ENCODE measurements at places on chromosomes 6 and 20. TPM values are rescaled to one million over a fixed set of nuclear protein-coding genes. Genes with fewer than 3 reads are reported as not detected.

GNRH2 gene
- 0.85 TPM for total RNA-seq

- H3K4me1 ChIP-seq, result peaks cover 18% of the 10 kb centered on the region
- H3K4me3 ChIP-seq, result no peak overlapping the region
- H3K27me3 ChIP-seq, result no peaks in the 10 kb centered on the region
- peaks cover 5% of the 10 kb centered on the region for H3K36me3 ChIP-seq
- no peak for DNase-seq
Measured at GRCh38 chr6:108363889-108364313, 69.0 kb downstream of the AFG1L start.

- H3K27ac ChIP-seq, result peak overlapping the region; percentile 62
- peaks cover 9% of the 10 kb centered on the region for H3K36me3 ChIP-seq
- no peak for DNase-seq
- peaks cover 12% of the 10 kb centered on the region for H3K4me1 ChIP-seq
- H3K27me3 ChIP-seq, result no peaks in the 10 kb centered on the region
Measured at GRCh38 chr6:143276436-143276835, 174.1 kb downstream of the ADAT2 start.

CLIC5 gene
- 6.4 TPM for total RNA-seq

GRCh38 chr20:45924391-45925261 lies 9.9 kb upstream of the PCIF1 start:
- no peak overlapping the region for H3K4me3 ChIP-seq
- peaks cover 26% of the 10 kb centered on the region for H3K27me3 ChIP-seq
- no peak overlapping the region for H3K27ac ChIP-seq
- H3K36me3 ChIP-seq, result no peaks in the 10 kb centered on the region
- no peaks in the 10 kb centered on the region for H3K4me1 ChIP-seq
- no peak for DNase-seq

DNA sequence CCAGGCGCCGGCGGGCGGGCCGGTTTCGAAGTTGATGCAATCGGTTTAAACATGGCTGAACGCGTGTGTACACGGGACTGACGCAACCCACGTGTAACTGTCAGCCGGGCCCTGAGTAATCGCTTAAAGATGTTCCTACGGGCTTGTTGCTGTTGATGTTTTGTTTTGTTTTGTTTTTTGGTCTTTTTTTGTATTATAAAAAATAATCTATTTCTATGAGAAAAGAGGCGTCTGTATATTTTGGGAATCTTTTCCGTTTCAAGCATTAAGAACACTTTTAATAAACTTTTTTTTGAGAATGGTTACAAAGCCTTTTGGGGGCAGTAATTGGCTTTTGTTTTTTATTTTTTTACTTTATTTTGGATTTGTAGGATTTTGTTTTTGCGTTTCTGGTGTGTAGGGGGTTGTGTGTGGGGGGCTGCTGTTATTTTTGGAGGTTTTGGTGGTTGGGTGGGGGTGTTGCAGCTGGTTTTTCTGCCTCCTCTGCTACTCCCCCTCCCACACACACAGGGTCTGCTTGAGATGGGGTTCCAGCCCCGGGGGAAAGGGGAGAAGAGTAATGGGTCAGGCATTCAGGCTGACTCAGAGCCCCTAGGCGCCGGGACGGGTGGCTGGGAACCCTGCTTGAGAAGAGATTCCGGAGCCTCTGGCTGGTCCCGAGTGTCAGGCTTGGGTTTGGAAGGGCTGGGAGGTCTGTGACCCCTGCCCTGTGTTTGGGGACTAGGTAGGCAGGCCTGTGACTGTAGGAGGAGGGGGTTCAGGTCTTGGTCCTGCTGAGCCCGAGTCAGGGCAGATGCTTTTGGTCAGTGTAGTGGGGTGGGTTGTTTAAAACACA lies 2.0 kb downstream of the CEBPB start:
- peaks cover 20% of the 10 kb centered on the region for H3K36me3 ChIP-seq
- peak overlapping the region; percentile 96 for H3K27ac ChIP-seq
- peak overlapping the region; percentile 92 for H3K4me3 ChIP-seq
- no peaks in the 10 kb centered on the region for H3K27me3 ChIP-seq

DNA sequence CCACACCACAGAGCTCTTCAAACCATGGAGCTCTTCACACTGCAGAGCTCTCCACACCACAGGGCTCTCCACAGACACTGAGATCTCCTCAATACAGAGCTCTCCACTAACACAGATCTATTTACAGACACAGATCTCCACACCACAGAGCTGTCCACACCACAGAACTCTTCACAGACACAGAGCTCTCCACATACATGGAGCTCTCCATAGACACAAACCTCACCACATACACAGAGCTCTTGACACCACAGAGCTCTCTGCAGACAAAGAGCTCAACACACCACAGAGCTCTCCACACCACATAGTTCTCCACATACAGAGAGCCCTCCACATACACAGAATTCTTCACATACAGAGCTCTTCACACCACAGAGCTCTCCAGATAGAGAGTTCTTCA lies 53.0 kb downstream of the ERMARD start:
- H3K27me3 ChIP-seq, result peaks cover 47% of the 10 kb centered on the region
- no peak overlapping the region for H3K4me3 ChIP-seq
- H3K27ac ChIP-seq, result no peak overlapping the region
- peaks cover 41% of the 10 kb centered on the region for H3K4me1 ChIP-seq
- DNase-seq, result no peak
- H3K36me3 ChIP-seq, result no peaks in the 10 kb centered on the region

CCN6 gene
- not detected for total RNA-seq

DNA sequence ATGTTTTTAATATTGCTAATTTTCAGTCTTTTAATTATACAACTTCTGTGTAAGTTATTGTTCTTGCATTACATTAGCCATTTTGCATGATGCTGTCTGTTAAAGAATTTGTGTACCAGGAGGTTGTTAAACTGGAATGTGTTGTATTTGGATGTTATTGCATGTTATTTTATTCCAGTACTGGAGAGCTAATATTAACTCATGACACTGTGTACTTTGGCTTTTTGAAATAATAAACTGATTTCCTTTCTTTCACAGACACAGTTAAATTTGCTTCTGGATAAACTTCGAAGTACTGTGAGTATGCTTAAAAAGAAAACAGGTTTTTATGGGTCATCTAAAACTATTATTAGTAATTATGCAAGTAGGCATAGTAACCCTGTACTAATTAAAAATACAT lies 121.3 kb downstream of the MYO6 start:
- no peaks in the 10 kb centered on the region for H3K4me1 ChIP-seq
- H3K4me3 ChIP-seq, result no peak overlapping the region
- no peaks in the 10 kb centered on the region for H3K27me3 ChIP-seq
- no peaks in the 10 kb centered on the region for H3K36me3 ChIP-seq
- DNase-seq, result no peak

GRCh38 chr20:18057101-18057993 lies at the start of gene OVOL2:
Gene OVOL2 (minus strand): TSS chr20:18057916. CDS start chr20:18057634, 282 bp downstream.
- no peak within 1 kb of the TSS for H3K27ac ChIP-seq
- peaks cover 82% of the 10 kb centered on the region for H3K27me3 ChIP-seq
- peak; percentile 36 for DNase-seq
- no peaks in the 10 kb centered on the region for H3K36me3 ChIP-seq
- peak within 1 kb of the TSS; percentile 64 for H3K4me3 ChIP-seq

DNA sequence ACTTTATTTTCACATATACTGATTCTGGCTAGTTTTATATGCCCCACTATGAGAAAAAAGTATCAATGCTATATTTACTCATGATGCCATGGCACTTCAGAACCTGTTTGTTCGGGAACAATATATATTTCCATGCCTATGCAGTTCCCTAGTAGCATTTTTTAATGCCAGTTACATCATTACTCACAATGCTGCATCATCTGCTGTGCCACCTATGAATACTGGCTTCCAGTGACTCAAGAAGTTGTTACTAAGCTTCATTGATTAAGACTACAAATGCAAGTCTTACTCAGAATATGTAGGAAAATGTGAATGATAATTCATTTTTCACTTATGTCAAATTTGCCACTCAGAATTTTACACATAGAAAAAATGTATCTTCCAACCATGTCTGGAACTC lies 97.9 kb downstream of the MAFB start:
- no peak overlapping the region for H3K4me3 ChIP-seq
- H3K27me3 ChIP-seq, result peaks cover 4% of the 10 kb centered on the region
- no peaks in the 10 kb centered on the region for H3K36me3 ChIP-seq
- H3K4me1 ChIP-seq, result no peaks in the 10 kb centered on the region

GRCh38 chr6:149847939-149848267 lies 16.3 kb downstream of the LRP11 start:
- peaks cover 23% of the 10 kb centered on the region for H3K27me3 ChIP-seq
- H3K27ac ChIP-seq, result no peak overlapping the region
- H3K4me1 ChIP-seq, result peaks cover 14% of the 10 kb centered on the region
- no peaks in the 10 kb centered on the region for H3K36me3 ChIP-seq
- DNase-seq, result no peak
- H3K4me3 ChIP-seq, result no peak overlapping the region

GRCh38 chr6:30533460-30534294 lies 22.6 kb downstream of the GNL1 start:
- no peak for DNase-seq
- peaks cover 3% of the 10 kb centered on the region for H3K36me3 ChIP-seq
- H3K4me1 ChIP-seq, result peaks cover 11% of the 10 kb centered on the region
- no peak overlapping the region for H3K27ac ChIP-seq

TENT5A gene
- 3.1 TPM for total RNA-seq

- no peaks in the 10 kb centered on the region for H3K36me3 ChIP-seq
- no peak overlapping the region for H3K4me3 ChIP-seq
- H3K4me1 ChIP-seq, result no peaks in the 10 kb centered on the region
- DNase-seq, result no peak
- H3K27ac ChIP-seq, result no peak overlapping the region
- H3K27me3 ChIP-seq, result peaks cover 3% of the 10 kb centered on the region
Measured at GRCh38 chr6:39452306-39453145, 130.0 kb upstream of the KCNK16 start.

DNA sequence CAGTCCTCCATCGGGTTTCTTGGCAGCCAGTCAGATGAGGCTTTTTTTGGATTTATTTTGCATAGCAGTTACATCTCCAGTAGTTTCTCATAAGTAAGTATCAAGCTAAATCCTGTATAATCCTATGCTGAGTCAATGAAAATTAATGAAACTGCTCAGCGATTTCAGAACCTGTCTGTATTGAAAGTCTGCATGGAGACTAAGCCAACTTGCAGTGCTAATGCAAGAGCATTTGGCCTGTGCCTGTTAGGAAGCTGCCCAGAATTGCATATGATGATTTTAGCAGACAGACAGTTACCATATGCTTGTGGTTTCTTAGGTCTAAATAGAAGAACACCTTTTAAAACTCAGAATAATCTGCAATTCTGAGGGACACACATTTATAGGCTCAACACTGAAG lies 25.2 kb upstream of the LRRN4 start:
- H3K4me3 ChIP-seq, result no peak overlapping the region
- H3K27me3 ChIP-seq, result peaks cover 9% of the 10 kb centered on the region
- DNase-seq, result no peak
- H3K27ac ChIP-seq, result no peak overlapping the region
- no peaks in the 10 kb centered on the region for H3K4me1 ChIP-seq

CCM2L gene
- total RNA-seq, result not detected

DNA sequence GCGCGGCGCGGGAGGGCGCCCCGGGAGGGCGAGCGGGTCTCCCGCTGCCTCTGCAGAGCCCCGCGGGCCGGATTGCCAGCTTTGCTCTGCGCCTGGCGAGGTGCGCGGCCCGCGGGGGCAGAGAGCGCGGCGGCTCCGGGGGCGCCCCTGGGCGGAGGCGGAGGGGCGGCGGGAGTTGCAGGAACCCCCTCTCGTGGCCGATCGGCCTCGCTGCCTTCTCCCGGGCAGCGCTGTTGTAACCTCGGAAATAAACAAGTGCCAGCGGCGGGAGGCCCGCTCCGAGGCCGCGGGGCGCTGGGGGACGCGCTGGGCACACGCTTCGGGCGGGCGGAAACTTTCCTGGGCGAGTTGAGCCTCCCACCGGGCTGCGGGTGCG lies 1.2 kb downstream of the CDH4 start:
- DNase-seq, result no peak
- H3K27ac ChIP-seq, result no peak overlapping the region
- no peaks in the 10 kb centered on the region for H3K36me3 ChIP-seq
- peaks cover 46% of the 10 kb centered on the region for H3K27me3 ChIP-seq

- peaks cover 10% of the 10 kb centered on the region for H3K27me3 ChIP-seq
- DNase-seq, result no peak
- no peaks in the 10 kb centered on the region for H3K4me1 ChIP-seq
- H3K36me3 ChIP-seq, result no peaks in the 10 kb centered on the region
- no peak overlapping the region for H3K27ac ChIP-seq
Measured at GRCh38 chr6:100103194-100103593, 109.2 kb upstream of the MCHR2 start.

- DNase-seq, result no peak
- H3K36me3 ChIP-seq, result no peaks in the 10 kb centered on the region
- no peak overlapping the region for H3K4me3 ChIP-seq
- H3K27ac ChIP-seq, result no peak overlapping the region
- no peaks in the 10 kb centered on the region for H3K4me1 ChIP-seq
Measured at GRCh38 chr6:151534576-151534975, 40.8 kb downstream of the CCDC170 start.

- no peak overlapping the region for H3K4me3 ChIP-seq
- H3K4me1 ChIP-seq, result no peaks in the 10 kb centered on the region
- no peak overlapping the region for H3K27ac ChIP-seq
- no peak for DNase-seq
Measured at GRCh38 chr6:74735304-74735703, 470.5 kb downstream of the COL12A1 start.

DNA sequence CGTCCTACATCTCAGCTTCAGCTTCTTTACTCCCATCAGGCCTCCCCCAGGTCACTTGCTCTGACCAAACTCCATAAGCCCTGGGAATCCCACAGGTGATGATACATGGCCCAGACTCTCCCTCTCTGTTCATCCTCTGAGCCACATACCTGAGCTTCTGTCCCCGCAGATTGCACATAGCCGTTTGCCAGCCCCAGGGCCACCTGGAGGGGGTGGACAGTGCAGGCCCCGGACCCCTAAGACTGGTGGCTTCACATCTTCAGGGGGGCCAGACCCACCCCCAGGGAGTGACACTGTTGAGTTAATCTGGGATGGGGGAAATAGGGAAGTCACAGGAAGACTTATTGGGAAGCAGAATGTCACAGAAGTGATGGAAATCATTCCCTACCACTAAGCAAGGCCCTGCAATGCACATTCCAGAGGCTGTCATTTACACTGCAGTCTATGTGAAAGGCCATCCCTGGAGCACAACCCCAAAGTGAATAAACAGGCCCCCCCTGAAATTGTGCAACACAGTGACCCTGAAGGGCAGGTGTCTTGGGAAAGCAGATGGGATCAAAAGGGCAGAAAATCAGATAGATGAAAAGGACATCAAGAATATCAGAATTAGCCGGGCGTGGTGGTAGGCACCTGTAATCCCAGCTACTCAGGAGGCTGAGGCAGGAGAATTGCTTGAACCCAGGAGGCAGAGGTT lies 2.2 kb downstream of the RXRB start:
- H3K27ac ChIP-seq, result peak overlapping the region; percentile 62
- peak overlapping the region; percentile 96 for H3K4me3 ChIP-seq
- H3K27me3 ChIP-seq, result peaks cover 4% of the 10 kb centered on the region
- DNase-seq, result no peak
- H3K36me3 ChIP-seq, result peaks cover 48% of the 10 kb centered on the region
- H3K4me1 ChIP-seq, result peaks cover 43% of the 10 kb centered on the region

TCFL5 gene
- 9.3 TPM for total RNA-seq

GRCh38 chr6:142300758-142301650 lies 803 bp upstream of the ADGRG6 start:
- peak overlapping the region; percentile 86 for H3K4me3 ChIP-seq
- H3K36me3 ChIP-seq, result no peaks in the 10 kb centered on the region
- peaks cover 14% of the 10 kb centered on the region for H3K27me3 ChIP-seq

PRDM1 gene
- total RNA-seq, result 21.1 TPM

- peaks cover 2% of the 10 kb centered on the region for H3K27me3 ChIP-seq
- H3K4me1 ChIP-seq, result peaks cover 4% of the 10 kb centered on the region
- no peak overlapping the region for H3K27ac ChIP-seq
- no peak overlapping the region for H3K4me3 ChIP-seq
- H3K36me3 ChIP-seq, result no peaks in the 10 kb centered on the region
- no peak for DNase-seq
Measured at GRCh38 chr6:75308250-75308988, 23.8 kb upstream of the TMEM30A start.

CST4 gene
- not detected for total RNA-seq
